Left ventricle myocardium inferior (tissue), 1 donor: ENCODE measurements at places on chromosomes 4 and X. TPM values are rescaled to one million over a fixed set of nuclear protein-coding genes. Genes with fewer than 3 reads are reported as not detected.

The BMPR1B gene
- total RNA-seq = 3.0 TPM

The ZIC3 gene
- total RNA-seq = not detected

The FGG gene
- not detected for total RNA-seq

The ZFX gene
- total RNA-seq = 32.8 TPM

The PAGE2 gene
- total RNA-seq = not detected

The EXOSC9 gene
- total RNA-seq = 10.4 TPM

The FGF16 gene
- 0.14 TPM for total RNA-seq

The TMEM35A gene
- not detected for total RNA-seq

The MAGEA6 gene
- not detected for total RNA-seq

The RHOH gene
- total RNA-seq = 0.41 TPM

- DNase-seq = no peak
These were observed 115.5 kb upstream of the FAM241A start for GRCh38 chr4:112029771-112030171.

DNA sequence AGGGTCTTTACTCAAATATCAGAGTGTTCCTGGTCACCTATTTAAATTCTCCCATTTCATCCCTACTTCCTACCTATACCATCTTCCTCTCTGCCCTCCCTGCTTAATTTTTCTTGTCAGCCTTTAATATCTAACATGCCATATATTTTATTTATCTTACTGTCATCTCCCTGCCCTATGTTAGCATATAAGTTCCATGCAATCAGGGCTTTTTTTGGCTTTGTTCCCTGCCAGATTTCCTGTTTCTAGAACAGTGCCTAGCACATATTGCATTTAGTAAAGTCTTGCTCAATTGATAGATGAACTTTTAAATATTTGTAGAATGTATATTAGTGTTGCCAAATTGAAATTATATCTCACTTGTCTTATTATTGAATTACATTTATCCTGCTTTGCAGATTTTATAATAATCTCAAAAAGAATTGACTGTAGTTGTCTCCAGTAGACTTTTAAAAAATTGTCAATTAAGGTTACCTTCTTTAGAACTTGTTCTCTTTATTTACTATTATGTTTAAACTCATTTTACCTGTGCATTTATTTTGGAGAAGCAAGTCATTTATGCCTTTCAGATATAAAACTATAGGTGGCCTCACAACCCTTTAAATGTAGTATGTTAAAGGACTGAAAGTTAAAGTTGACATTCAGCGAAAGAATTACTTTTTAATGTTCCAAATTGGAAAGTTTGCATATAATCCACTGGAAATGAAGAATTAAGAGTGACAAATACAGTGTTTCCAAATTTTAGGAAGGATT lies 108.2 kb upstream of the BMPR1B start:
- DNase-seq = no peak

DNA sequence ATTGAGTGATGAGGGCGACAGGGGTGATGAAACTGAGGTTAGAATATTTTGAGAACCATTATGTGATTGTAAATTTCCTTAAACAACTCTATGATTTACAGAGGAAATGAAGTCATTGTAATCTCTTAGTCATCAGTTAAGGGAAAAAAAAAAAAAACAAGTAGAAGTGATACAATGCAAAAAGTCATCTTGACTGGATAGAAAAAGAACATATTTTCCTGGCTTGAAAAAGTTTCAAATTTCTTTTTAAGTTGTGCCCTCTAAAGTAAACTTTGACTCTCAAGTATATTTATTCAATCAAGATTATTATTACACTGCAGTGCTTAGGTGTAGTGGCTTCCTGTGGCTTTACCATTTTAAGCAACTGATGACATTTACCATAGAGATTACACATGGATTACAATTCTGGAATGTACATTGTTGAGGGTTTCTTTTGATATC lies 40.6 kb downstream of the GABRB1 start:
- DNase-seq = no peak

DNA sequence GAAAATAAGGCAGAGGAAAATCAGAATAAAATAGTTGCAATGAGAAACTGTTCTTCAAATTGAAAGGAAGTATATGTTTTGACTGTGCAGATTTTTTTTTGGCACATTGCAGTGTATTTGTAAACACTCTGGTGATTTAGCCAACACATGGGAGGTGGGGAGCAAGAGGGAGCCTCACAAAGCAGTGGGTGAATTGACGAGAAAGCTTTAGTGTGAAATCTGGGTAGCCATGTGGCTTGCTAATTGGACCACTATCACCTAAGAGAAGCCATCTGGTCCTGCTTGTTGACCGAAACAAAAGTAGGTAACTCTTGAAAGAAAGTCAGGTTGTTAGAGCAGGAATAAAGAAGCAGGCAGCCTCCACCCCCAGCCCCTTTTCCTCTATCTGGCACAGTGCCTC lies 10.4 kb downstream of the CLCN5 start:
- DNase-seq = no peak

DNA sequence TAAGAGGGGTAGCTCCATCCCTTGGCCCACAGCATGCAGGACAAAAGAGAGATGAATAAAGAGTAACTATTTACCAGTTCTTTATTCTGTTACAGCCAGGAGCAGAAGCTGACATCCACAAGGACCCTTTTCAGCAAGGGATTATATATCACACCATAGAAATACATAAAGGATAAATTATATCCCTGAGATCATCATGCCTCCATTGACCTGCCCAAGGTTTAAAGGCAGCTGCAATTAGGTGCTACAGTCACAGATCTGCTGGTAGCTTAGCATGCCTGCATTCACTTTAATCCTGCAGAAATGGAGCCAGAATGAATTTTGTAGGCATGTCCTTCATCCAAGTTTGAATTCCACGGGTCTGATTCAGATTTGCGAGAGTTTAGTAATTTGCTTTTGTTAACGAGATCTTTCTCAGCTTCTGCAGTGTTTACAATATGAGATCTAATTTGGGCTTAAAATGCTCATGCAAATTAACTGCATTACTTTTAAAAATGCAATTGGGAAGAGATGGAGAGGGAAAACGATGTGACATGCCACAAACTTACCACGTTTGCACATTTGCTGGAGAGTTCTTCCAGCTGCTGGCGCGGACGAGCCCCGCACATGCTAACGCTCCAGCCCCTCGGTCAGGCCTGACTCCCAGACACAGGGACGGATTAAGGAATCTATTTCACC lies 327.0 kb upstream of the NOCT start:
- no peak for DNase-seq

DNA sequence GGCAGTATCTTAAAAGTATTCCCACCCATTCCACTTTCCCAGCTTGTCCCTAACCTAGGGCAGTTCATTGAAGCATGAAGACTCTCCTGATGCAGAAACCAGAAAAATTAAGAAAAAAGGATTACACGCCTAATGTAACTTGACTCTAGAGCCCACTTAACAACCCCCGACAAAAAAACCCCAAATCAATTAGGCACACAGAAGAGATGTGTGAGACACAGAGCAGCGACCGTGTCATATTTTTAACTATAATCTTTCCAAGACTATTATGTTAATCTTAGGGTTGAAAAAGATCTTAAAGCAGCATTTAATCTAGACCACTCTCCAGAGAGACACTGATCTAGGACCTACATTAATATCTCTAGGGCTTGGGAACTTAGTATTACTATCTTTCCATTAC lies 1.3 kb downstream of the YTHDC1 start:
- DNase-seq = no peak

- no peak for DNase-seq
These were observed 70.1 kb downstream of the IL15 start for GRCh38 chr4:141706445-141706844.

DNA sequence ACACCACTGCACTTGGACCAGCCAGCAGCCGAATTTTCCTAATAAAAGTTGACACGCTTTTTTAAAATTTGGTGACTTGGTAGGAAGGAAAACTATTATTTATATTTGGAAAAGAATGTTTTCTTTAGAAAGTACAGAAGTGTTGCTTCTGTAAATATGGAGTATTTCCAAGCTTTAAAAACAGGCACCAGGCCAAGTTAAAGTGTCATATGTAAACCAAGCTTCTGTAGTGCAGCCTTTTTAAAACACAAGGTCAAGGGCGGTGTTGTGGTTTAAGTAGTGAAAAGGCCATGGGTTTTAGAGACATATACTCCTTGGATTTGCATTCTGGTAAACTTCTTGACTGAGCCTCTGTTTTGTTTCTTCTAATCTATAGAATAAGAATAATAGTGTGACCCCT lies 62.7 kb downstream of the TRIM2 start:
- no peak for DNase-seq

- no peak for DNase-seq
These were observed at the start of gene GRID2 for GRCh38 chr4:92303621-92304027. TSS of gene GRID2 (plus strand) at chr4:92303966.

DNA sequence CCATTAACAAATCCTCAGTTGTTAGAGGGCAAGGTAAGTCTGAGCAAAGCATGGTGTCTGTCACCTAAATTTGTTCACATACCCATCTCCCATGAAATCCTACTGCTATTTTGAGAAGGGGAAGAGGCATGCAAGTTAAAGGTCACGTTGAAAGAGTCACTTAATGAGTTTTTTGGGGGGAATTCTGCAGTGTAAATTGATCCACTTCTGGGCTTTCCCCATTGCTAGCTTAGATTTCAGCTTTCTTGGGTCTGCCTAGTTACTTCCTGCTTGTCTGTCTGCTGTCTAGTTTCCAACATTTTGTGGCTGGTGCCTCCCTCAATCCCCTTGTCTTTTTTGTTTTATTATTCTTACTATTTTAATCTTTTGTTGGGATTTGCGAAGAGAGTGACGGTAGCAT lies 32.0 kb downstream of the CEP135 start:
- no peak for DNase-seq

GRCh38 chr4:104826171-104826570 lies 320.5 kb upstream of the TET2 start:
- DNase-seq = no peak

GRCh38 chr4:22090661-22091351 lies 142.2 kb upstream of the KCNIP4 start:
- no peak for DNase-seq

GRCh38 chrX:70488856-70489255 lies 44.2 kb downstream of the DLG3 start:
- no peak for DNase-seq

DNA sequence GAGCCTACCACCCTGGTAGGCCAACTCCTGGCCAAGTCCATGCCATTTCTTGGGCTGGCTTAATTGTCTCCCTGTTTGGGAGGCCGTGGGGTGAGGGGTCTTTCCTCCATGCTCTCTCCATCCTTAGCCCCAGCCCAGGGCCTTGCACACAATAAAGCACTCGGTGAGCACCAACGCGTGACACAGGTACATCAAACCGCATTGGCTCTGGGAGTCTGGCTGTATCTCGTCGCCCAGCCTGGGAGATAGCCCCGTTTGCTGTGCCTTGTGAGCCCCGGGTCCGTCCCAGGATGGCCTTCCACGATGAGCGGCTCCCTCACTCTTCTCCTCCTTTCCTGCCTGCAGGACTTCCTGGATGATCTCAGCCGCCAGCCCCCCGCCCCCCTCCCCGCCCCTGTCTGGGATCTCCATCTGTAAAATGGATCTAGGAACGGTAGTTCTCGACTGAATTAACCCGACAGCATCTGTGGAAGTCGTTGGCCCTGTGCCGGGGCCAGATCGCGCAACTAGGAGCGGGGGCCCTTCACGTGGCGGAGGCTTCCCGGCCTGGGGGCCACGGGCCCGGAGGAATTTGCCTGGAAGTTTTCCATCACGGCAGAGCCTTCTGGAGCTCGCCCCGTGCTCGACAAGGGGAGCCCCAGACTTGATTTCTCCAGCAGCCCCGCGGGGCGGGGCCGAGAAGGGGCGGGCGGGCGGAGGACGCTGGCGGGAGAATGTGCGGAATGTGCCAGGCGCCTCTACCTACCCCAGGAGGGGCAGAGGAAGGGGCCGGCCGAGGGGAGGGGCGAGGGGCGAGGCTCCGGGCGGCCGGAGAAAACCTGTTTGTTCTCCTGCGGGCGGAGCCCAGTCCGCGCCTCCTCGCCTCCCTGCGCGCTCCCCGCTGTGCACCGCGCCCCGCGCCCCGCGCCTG lies at the start of gene ZNF185:
ZNF185 (plus strand) TSS at position 846 of the 910 bp plus-strand sequence. CDS start 16,423 bp downstream, outside the sequence.
- no peak for DNase-seq

DNA sequence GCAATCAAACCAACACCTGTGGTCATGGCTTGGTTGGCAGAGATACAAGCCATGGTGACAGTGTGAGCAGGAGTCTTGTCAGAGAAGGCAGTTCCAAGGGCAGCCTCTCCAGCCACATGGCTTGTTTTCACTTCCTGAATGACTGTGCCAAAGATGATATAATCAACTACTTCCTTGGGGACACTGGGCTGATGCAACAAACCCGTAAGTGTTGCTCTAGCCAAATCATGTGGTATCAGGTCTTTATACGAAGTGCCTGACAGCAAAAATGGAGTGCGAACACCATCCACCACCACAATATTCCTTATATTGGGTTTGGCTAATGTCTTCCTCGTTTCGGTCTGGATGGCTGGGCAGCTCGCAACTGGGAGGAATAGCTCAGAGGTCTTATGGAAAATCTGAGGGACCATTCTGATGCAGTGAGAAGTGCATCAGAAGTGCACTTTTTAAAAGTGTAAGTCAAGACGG lies 922.0 kb downstream of the NLGN4X start:
- DNase-seq = no peak

GRCh38 chr4:79650217-79650616 lies 242.2 kb upstream of the GK2 start:
- DNase-seq = no peak

GRCh38 chrX:155231163-155231562 lies 14.9 kb downstream of the VBP1 start:
- DNase-seq = no peak

DNA sequence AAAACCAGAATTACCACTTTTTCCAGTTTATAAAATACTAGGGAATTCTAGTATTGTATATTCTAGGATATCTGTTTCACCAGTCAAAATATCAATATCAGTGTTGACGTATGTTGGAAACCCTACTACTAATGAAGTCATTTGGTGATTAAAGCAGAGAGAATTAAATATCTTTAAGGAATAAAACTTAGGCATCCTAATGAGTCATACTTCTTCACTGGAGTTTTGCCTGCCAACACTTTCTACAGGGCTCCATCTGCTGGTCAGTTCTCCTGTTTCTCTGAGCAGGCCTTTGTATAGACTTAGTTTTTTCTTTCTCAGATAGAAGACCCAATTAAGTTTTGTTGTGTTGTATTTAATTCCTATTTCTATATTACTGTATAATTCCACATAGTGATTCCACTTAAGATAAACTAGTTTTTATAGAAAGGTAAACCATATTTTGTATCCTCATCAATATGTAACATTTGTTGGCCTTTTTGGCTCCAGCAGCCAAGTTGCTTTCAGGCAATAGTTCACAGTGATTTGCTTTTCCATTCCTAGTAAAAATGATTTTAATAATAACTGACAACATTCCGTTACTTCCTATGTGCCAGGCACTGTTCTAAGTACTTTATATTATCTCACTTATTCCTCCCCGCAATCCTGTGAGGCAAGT lies 3.5 kb downstream of the AP1AR start:
- no peak for DNase-seq

DNA sequence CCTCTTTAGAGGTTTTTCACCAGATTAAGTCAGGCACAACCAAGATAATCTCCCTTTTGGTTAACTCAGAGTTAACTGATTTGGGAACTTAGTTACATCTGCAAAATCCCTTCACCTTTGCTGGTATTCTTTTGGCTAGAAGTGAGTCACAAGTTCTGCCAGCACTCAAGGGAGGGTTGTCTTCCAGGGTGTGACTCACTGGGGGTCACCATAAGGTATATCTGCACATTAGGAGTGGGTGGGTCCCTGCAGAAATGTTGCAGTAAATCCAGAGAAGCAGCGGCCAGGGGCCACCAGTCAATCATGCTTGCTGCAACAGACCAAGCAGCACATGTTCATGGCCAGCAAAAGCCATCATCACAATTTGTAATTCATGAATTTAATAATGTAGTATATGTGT lies 59.8 kb upstream of the MAML3 start:
- DNase-seq = no peak
